ENCODE measurements at places on chromosomes 6 and 20.

- DNase-seq, result no peak
Observed at GRCh38 chr6:39426073-39426456, 103.6 kb upstream of the KCNK16 start.

DNA sequence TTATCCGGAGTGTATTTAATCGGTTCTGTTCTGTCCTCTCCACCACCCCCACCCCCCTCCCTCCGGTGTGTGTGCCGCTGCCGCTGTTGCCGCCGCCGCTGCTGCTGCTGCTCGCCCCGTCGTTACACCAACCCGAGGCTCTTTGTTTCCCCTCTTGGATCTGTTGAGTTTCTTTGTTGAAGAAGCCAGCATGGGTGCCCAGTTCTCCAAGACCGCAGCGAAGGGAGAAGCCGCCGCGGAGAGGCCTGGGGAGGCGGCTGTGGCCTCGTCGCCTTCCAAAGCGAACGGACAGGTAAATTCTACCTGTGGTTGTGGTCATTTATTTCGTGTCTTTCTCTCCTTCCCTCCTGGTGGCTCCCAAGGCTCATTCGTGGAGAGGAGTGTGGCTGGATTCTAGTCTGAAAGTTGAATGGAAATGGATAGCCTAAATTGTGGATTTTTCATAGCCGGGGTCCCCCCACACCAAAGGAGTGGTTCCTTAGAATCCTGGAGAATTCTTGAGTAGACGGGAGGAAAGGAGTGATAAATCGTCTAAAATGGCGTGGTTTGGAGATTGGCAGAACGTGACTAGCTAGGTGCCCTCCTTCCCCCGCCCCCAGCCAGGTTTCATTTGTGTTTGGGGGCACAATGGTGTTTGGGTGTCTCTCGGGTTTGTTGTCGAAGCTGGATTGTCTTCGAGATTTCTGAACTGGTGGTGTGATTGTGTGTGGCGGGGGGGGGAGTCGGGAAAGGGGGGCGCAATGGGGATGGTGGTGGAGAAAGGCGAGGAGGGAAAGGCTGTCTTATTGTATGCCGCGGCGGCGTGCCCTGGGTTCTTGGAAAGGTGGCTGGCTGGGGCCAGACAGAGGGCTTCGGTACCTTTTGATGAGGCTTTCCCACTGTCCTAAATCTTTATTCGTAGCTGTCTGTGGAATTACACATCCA is 673 bp downstream of the MARCKS start:
- peak; percentile 41 for DNase-seq

GRCh38 chr6:113362301-113363047 is 494.7 kb upstream of the MARCKS start:
- no peak for DNase-seq

- no peak for DNase-seq
Observed at GRCh38 chr6:151550618-151551017, 56.8 kb downstream of the CCDC170 start.

DNA sequence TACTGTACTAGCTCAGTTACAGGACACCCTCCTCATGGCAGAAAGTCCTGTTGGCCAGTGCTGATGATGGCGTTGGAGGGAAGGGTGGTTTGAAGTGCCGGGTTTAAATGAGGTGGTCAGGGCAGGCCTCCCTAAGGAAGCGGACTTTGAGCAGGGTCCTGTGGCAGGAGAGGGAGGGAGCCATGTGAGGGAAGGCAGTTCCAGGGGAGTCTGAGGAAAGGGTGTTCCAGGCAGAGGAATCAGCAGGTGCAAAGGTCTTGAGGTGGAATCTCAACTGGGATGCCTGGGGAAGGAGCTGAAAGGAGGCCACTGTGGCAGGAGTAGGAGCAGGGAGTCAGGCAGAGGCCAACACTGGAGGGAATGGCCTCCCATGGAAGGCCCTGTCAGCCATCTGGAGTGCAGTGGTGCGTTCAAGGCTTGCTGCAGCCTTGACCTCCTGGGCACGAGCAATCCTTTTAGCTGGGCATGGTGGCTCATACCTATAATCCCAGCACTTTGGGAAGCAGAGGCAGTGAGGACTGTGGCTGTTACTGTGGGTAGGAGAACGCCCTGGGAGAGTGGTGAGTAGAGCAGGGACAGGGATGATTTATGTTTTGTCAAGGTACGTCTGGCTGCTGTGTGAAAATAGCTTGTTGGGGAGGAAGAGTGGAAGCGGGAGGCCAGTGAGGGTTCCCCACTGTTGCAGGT is 26.2 kb downstream of the VSTM2L start:
- no peak for DNase-seq

DNA sequence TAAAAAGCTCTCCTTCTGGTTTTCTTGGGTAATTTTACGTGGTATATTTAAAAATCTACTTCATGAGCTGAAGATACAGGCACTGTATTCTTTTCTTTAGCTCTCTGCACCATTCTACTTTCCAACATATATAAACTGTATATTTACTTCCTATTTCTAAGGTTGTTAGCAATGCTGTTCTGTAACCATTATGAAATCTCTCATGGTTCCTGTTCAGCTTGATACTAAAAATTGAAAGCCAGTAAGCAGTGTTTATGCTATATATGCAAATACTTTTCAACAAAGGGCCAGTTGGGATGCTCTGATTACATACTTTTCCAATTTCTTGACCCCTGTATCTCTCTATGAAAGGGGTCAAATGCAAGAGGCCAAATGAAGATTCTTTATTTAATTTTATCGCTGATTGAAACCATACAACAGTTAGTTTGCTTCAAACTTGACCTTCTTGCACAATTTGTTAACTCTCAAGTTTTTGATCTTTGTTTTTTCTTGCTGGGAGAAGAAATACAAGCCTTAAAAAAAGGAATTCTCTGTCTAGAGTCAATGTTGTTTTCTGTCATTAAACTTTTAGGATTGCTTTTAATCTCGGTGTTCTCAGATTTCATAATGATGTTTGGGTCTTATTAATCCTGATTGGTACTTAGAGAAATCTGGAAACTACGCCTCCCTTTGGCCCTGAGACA is 223.2 kb downstream of the PRL start:
- no peak for DNase-seq

DNA sequence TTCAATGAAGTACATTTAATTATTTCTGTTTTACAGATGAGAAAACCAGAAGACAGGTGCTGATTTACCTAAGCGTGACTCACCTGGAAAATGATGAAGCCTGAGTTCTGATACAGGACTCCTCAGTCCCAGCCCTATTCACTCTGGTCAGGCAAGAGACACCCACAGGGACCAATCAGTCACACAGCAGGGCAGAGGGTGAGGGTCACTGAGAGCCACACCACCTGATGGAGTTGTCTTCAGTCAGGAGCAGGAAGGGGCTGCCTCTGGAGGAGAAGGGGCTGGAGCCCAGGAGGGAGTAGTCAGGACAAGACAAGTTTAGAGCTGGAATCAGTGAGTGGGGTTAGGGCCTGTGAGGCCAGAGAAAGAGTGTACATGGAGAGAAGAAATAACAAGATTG is 251.2 kb upstream of the MOCS1 start:
- no peak for DNase-seq

- no peak for DNase-seq
Observed at GRCh38 chr6:48817333-48818051, 645.6 kb downstream of the MMUT start.

DNA sequence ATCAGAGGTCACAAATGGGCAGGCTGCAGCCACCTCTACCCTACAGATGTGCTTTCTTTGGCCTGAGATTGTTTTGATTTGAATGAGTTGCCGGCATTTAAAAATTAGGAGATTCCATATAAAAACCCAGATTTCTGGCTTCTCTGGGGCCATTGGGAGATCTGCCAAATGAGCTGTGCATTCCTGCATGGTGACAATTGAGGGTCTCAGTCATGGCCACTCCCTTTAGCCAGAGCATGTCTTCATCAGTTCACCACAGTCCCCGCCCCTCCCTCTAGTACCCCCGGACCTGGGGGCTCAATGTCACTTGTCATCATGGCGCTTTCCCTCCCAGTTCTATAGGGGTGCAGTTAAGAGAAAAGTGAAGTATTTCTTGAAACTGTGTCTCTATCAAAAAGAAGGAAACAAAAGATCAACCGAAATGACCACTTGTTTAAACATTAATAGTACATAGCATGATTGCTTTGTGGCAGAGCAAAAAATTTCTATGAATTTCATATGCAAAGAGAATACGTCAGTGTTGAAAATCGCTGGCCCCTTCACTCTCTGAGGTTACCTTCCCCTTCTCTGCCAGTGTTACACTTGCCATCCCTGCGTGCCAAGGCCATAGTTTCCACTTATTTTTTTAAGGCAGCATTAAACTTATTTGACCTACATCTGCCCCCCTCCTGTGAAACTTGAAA is 21.1 kb downstream of the EYA2 start:
- no peak for DNase-seq

DNA sequence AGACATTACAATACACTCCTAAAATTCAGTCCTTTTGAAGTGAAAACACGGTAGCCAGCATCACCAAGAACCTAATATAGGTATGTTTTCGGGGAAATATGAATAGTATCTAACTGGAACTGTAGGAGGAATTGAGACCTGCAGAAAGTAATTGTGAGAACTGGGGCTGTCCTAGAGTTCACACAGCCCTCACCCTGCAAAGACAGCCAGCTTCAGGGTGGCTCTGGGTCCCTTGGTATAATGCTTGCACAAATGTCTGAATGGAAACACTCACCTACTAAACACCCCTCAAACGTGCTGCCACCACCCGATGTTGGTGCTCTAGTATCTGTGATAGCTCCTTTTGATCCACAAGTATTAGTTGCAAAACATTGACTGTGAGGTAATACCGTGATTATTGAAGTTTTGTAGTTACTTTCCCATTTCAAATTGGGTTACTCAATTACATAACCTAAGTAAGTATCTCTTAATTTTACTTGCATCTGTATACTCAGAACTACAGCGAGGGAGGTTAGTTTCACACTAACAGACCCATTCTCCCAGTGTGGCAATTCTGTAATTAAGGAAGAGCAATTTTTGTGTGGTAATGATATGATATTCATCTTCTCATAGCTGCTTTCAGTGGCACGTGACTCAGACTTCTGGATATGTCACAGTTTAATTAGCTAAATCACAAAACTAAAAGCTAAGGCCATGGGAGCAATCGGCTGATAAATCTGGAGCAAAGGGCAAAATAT is 129.5 kb downstream of the INSM1 start:
- DNase-seq, result no peak

DNA sequence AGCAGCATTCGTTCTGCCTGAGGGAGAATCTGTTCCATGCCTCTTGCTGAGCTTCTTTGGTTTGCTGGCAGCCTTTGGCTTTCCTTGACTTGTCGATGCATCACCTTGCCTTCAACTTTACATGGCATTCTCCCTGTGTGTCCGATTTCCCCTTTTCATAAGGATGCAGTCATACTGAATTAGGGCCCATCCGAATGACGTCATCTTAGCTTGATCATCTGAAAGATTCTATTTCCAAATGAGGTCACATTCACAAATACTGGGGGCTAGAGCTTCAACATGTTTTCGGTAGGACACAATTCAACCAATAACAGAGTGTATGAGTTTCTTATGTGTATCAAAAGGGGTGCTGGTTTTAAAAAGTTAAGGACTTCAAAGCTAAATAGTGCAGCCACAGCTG is 27.8 kb upstream of the HECA start:
- no peak for DNase-seq

GRCh38 chr6:122788663-122789181 is 336 bp upstream of the SMPDL3A start:
- DNase-seq, result no peak

- DNase-seq, result no peak
Observed at GRCh38 chr6:125743604-125744003, 5.8 kb upstream of the HEY2 start.

DNA sequence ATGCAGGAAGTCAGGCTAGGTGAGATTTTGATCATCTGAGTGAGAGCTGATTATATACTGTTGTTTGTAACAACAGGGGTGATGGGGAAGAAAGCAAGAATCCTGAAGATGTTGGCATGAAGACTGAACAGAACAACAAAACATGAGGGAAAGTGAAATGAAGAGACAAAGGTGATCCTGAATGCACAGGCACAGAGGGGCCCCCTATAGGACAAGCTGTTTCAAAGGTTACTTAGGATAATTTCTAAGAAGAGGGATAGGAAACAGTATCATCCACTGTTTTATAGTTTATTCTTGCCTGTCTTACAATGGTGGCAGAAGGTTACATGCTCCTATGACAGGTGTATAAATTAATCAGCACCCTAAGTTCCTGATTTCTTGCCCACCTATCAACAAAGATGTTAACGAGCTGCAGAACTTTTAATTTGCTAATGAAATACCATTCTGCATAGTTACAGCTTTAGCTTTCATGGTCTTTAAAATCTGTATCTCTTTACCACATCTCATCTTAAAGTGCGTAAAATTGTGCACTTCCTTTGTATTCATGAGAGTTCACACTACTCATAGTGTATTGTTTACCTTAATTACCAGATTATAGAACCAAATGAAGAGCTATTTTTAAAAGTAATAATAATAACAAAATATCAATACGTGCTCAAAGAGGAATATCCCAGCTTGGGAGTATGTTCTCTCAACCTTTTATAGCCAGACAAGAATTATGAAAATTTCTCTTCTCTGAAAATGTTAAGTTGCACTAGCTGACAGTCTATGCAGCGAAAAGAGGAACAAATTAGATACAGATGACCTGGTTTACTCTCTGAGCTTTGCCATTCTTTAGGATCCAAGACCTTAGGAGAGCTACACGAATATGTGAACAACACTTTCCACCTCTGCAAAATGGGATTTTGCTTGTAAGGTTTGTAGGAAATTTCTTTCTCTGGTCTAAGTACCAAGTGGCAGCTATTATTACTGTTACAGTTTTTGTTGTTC is 192.5 kb downstream of the EDN1 start:
- no peak for DNase-seq

DNA sequence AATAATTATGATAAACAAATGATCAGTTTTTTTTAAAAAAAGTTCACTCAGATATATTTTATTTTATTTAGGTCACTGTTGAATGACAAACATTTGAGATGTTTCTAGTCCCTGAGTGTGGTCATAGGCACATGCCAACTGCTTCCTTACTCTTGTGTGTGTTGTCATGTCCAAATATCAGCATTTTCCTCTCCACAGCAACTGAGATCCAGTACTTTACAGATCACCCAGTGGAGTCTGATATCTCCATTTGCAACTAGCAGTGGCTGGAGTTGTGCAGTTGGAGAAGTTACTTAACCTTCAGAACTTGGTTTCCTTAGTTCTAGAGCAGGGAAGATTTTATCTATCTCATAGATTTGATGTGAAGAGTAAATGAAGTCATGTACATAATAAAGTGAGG is 101.3 kb downstream of the MYB start:
- DNase-seq, result no peak

DNA sequence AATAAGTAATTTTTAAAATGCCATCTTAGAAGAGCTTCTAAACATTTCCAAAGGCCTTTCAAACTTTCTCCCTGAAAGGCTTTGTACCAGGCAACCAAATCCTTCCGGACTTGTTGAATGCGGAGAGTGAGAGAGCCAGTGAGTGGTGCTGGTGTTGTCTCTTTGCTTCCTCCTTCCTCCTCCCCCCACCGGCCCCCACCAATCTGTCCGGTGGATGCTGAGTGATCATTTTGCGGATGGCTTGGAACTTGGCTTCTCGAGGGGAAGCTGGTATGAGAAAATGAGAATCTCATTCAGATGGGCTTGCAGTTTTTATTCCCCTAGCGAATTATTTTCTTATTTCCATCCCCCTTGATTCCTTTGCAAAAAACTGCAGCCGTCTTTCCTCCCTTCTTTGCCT is 97.3 kb downstream of the ANKRD60 start:
- DNase-seq, result peak; percentile 8

GRCh38 chr6:148818939-148819575 is 72.2 kb downstream of the UST start:
- DNase-seq, result no peak
